NAMALWA (cell line): ENCODE measurements at places on chromosomes 7 and 10.

DNA sequence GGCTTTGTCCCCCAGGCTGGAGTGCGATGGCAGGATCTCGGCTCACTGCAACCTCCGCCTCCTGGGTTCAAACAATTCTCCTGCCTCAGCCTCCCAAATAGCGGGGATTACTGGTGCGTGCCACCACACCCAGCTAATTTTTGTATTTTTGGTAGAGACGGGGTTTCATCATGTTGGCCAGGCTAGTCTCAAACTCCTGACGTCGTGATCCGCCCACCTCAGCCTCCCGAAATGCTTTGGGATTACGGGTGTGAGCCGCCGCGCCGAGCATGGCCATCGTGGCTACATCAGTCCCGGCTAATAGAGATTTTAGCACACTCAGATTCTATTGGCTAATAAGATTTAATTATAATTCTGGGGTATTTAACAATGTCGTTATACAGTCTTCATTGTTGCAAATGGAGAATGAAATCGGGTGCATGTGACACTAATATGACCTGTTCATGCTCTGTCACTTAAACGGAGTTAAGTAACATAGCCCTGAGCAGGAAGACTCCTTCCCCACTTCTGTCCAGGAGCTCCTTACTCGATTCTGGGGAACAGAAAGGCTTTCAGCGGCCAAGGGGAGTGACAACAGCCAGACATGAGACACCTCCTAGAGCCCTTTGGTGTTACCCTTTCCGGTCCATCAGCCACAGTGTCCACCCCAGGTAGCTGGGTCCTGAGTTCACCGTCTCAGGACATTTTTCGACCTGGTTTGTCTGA lies 40.9 kb upstream of the FAM20C start:
- no peak for DNase-seq

- no peak for DNase-seq
Observed at GRCh38 chr7:66810716-66811115, 70.2 kb downstream of the RABGEF1 start.

GRCh38 chr10:88091490-88092061 lies 228.2 kb downstream of the PTEN start:
- DNase-seq: no peak

DNA sequence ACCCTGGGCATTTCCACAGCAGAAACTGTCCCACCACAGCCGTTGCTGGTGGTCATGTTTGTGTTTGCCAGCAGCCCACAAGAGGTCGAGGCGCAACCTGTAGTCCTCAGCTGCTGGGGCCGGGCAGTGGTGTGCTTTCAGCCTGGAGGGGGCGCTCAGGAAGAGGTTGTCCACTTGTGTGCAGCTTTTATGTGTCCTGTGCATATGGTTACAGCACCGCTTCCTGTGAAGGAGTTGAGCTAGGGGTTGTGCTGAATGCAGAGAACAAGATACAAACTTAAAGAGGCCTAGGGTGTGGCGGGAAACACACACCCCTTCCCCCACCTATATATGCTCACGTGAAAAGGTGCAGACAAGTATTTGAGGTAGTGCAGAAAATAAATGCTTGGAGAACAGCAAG lies 29.5 kb upstream of the PFKFB3 start:
- DNase-seq: peak; percentile 50

GRCh38 chr10:48478469-48478868 lies 126.4 kb downstream of the ARHGAP22 start:
- DNase-seq: no peak

DNA sequence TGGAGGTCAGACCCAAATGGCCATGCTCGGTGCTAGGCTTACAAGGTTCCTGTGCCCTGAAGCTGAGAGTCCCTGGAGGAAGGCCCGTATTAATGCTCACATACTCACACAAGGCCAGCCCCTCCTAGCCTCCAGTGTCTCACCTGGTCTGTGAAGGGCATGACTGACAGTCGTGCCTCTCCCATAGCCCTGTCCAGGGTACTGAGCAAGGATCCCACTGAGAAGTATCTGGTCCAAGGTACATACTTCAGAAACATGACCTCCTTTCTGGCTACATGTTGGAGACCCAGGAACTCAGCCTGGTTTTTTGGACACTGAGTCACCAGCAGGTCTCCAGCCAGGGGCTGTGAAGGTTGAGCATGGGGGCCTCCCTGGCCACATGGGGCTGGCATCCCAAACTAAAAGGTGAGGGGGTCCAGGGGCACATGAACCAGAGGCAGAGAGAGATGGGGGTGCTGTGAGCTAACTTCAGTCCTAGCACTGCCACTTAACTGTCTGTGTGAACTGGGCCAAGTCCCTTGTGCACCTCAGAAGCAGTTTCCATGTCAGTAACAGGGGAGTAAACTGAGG lies 17.6 kb upstream of the RASGEF1A start:
- peak; percentile 16 for DNase-seq

GRCh38 chr7:23065974-23066373 lies 39.6 kb upstream of the KLHL7 start:
- DNase-seq: no peak

DNA sequence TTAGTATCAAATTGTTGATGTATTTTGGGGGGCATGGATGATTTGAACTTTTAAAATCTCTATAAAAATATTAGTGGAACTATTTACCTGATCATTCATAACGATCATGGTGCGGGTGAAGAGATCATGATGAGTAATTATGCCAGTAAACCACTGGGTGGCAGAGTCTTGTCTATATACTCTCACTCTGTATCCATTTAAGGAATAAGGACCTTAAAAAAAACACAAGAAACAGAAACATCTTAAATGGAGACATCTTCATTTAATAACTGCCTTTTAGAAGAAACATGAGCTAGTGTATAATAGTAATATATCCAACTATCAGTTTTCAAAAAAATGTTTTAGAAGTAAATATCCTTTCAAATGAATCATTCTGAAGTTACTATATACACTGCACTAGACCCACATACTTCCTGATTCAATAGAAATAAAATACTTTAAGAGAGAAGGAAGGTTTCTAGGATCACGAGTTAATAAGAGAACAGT lies 84.0 kb downstream of the NRBF2 start:
- DNase-seq: peak; percentile 78

DNA sequence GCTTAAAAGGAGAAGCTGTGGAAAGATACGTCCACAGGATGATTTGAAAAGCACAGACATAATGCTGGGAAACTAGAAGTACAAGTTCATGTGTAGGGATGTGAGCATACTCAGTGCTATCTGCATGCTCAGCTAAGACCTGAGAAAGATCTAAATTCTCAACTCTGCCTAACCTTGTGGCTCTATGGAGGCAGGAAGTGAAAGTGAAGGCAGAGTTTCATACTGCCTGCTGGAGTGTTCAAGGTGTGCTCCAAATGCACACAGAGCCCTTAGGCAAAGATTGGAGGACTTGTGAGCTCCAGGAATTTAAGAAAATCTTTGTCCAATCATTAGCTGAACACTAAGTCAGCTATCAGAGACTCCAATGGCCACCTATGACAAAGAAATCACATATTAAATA lies 190.9 kb downstream of the RNLS start:
- peak; percentile 52 for DNase-seq
